ENCODE measurements at places on chromosomes 16 and 17.

DNA sequence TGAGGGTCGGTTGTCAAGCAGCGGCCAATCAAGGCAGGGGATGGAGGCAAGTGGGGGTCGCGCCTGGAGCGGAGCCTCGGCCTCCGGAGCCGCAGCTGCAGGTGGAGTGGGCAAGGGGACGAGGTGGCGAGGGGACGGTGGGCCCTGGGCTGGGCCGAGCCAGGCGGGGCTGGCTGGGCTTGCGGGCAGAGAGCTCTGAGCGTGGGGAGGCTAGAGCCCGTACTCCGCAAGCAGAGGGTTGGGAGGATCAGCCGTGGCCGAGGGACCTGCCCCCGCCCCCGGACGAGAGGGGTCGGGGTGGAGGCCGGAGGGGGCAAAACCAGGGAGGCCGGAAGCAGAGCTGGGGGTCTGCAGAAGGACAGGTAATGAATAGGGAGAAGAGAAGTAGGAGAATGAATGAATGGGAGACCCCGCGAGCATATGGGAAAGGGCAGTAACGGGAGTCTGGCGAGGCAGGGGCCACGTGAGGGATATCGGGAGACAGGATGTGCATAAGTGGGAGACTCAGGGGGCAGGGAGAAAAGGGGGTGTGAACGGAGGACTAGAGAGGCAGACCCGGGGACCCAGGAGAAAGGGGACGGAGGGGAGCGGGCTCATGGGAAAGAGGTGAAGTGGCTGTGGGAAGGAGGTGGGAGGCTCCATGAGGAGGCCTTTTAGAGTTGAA, at the start of gene KATNB1:
Gene KATNB1, plus strand, starts transcription at position 16 of the 664 bp plus-strand sequence. CDS start 1,474 bp downstream, outside the sequence.
- no peak for DNase-seq

GRCh38 chr17:8835631-8836364, 31.7 kb downstream of the PIK3R6 start:
- DNase-seq: no peak

GRCh38 chr17:69677130-69677529, 262.6 kb downstream of the MAP2K6 start:
- no peak for DNase-seq

DNA sequence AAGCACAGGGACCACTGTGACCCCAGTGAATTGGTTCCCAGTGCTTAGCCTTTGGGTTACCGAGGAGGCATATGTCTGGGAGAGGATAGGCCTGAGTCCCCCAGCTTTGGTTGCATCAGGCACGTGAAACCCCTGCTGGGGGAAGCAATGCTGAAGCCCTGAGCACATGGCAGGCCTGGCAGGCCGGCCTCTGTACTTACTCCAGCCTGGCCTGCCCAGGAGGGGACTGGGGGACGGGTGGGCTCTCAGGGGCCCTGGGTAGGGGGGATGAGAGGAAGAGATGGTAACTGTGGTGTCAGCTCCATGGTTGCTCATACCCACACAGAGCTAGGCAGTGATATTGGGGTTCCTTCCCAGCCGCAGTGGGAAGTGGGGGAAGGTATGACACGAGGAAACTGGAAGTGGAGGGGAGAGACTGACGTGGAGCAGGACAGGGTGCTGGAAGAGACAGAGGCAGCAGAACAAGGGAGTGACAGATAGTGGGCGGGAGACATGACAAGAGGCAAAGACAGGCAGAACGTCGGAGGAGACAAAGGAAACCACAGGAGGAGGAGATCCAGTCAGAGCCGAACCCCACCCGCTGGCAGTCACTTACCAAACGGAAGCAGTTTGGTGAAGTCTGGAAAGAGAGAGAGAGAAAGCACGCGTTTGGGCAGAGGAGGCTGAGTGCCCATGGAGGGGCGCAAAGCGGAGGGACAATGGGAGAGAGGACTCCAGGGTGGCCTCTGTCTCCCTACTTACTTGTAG, 9.1 kb downstream of the TMEM208 start:
- no peak for DNase-seq

DNA sequence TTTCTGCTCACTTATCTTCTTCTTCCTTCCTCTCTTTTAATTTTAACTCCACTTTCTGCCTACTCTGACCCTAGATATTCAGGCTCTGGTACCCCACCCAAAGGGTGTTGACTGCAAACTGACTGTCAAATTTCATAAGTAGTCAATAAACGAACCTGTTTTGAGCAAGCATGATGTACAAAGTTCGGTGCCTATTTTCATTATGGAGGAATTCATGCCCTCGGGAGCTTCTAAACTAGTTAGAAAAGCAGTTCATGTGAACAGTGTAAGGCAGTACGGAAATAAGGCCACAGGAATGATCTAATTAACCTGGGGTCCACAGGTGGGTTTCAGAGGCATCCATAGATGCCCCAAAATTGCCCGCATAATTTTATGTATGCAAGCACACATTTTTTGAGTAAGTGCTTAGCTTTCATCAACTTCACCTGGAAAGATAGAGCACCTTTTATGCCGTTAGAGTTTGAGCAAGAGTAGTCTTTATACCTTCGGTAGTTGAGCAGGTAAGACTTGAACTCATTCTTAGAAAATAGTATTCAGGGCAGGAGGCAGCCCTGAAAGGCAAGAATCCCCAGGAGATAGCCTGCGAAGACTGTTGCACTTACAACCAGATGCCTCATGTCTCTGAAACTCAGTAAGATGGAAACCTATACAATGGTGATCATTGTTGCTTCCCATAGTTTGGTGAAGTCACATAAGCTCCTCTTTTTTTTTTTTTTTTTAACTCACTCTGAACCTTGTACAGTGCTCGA, 36.6 kb upstream of the TBX2 start:
- DNase-seq: no peak

GRCh38 chr17:48550502-48551213, 5.7 kb upstream of the HOXB2 start:
- no peak for DNase-seq

DNA sequence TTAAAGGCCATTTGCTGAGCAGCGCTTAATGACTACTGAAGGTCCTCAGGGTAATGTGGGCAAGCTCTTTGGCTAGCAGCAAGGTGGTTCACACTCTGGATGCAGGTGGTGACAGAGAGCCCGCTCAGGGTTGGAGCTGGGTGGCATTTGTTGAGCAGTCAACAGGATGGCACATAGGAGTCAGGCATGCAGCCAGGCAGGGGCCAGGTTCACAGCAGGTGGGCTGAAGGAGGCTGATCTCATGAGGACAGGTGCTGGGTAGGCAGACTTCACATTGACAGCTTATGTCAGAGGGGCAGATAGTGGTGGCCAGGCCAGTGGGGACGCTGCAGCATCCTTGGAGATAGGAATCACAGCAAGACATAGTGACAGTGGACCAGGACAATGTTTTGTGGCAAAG, 4.5 kb downstream of the KRTAP3-1 start:
- DNase-seq: no peak

DNA sequence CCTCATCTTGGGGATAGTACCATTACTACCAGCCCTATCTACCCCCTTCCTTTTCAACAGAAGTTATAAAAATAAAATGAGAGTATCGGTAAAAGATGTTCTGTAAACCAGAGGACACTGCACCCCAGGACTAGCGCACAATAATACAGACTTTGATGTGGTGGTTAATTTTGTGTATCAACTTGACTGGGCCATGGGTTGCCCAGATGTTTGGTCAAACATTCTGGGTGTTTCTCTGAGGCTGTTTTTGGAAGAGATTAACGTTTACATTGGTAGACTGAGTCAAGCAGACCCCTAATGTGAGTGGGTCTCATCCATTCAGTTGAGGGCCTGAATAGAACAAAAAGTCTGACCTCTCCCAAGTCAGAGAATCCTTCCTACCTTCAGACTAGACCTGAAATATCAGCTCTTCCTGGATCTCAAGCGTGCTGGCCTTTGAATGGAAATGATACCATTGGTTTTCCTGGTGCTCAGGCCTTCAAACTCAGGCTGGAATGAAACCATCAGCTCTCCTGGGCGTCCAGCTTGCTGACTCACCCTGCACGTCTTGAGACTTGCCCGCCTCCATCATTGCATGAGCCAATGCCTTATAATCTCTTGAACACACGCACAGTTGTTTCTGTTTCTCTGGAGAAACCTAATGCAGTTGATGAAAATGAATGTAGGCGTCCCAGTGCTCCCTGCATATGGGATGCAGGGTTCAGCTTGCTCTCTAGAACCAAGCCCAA, 10.1 kb downstream of the MRM1 start:
- DNase-seq: no peak

DNA sequence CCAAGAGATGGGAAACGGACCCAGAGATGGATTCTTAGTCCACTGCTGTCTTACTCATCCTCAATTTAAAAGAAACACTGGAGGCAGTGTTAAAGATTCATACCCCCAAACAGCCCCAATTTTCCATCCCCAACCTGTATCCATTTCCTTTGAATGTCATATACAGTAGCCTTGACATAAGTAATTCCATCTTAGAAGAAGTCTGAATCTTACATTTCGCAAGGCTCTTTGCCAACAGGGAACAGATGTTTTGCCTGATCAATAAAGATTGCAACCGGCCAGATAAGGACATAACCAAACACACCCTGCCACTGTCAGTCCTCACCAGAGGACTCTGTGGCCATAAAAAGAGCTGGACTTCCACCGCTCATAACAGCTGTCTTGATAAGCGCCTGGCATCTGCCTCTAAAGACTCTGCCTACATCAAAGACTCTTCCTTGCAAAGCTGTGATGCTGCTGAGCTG, 59.0 kb upstream of the MED9 start:
- DNase-seq: no peak

GRCh38 chr17:77594416-77595209, 363.9 kb upstream of the TNRC6C start:
- no peak for DNase-seq

GRCh38 chr16:74950511-74950910, 34.4 kb downstream of the WDR59 start:
- no peak for DNase-seq

GRCh38 chr17:73223626-73224230, 30.9 kb downstream of the COG1 start:
- DNase-seq: no peak

GRCh38 chr17:16926061-16926511, 45.8 kb downstream of the TNFRSF13B start:
- DNase-seq: no peak

DNA sequence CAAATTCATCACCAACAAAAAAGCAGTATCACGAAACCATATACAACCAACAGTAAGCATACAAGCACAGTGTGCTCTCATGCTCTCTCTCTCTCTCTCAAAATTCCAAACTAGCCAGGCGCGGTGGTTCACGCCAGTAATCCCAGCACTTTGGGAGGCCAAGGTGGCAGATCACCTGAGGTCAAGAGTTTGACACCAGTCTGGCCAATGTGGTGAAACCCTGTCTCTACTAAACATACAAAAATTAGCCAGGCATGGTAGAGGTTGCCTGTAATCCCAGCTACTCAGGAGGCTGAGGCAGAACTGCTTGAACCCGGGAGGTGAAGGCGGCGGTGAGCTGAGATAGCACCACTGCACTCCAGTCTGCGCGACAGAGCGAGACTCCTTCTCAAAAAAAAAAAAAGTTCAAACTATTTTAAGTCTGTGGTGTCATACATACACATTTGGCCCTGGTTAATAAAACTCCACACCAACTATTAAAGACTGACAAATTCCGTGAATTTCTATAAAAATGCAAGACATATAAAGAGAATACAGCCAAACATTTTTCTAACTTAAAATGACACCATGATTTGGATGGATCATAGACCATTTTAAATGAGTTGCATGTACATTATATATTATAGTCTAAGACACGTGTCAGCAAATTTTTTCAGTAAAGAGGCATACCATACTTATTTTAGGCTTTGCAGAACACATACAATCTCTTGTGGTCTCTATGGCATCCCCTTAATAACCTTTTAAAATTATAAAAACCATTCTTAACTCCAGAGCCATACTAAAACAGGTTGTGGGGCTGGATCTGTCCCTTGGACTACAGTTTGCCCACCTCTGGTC, 30.9 kb downstream of the GLG1 start:
- no peak for DNase-seq

GRCh38 chr16:66474750-66475199, 47.7 kb downstream of the BEAN1 start:
- no peak for DNase-seq

GRCh38 chr17:56011406-56012131, 141.7 kb upstream of the ANKFN1 start:
- no peak for DNase-seq

DNA sequence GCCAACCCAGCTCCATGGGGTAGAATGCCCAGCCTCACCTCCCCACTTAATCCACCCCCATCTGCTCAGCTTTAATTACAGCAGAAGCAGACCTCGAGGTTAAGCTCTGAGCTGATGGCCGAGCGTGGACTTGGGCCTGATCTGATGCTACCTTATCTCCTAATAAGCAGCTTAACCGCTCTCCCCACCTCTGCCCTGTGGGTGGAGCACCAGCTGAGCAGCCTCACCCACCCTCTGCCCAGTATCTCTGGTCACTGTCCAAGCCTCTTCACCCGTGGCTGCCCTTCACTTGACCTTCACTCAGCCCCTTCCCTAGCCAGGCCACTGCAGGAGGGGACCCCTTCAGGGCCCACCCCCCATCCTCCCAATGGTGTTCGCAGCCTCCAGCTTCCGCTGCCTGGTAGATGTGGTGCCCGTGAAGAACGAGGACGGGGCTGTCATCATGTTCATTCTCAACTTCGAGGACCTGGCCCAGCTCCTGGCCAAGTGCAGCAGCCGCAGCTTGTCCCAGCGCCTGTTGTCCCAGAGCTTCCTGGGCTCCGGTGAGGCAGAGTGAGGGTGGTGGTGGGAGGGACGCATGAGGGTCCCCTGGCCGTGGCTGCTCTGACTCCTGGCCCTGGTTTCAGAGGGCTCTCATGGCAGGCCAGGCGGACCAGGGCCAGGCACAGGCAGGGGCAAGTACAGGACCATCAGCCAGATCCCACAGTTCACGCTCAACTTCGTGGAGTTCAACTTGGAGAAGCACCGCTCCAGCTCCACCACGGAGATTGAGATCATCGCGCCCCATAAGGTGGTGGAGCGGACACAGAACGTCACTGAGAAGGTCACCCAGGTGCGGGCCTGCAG, 6.8 kb downstream of the KCNH6 start:
- no peak for DNase-seq

DNA sequence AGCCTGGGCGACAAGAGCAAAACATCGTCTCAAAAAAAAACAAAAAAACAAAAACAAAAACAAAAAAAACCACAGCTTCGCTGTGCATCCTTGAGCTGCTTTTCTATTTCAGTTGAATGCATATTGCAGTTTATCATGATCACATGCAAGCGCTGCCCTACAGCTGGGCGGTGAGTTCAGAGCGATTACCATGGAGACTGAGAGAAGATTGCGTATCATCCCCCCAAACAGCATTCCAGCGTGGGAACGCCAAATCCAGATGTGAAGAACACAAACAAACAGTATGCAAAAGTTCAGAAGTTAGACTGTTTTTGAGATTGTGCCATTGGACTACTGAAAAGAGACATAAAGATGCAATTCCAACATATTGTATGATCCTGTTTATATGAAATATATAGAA, 15.1 kb upstream of the SLC52A1 start:
- DNase-seq: no peak

- no peak for DNase-seq
These were observed 43.8 kb downstream of the CYTH1 start for GRCh38 chr17:78738278-78738677.

DNA sequence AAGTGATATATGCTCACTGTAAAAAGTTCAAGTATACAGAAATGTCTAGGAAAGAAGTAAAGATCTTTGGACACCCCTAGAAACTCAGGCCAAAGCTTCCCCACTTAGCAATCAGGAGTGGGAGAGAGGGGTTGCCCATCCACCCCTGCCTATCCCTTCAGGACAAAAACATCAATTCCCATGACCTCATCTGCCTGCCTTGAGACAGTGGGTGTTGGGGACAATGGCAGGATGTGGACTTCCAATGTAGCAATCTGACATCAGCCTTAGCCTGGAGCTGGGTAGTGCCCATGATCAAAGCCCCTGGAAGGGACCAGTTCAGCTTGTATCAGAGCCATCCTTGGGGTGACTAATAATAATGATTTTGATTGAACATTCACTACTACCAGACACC, 18.1 kb downstream of the ITPRIPL2 start:
- no peak for DNase-seq
